ENCODE measurements at places on chromosomes 7 and 10.

DNA sequence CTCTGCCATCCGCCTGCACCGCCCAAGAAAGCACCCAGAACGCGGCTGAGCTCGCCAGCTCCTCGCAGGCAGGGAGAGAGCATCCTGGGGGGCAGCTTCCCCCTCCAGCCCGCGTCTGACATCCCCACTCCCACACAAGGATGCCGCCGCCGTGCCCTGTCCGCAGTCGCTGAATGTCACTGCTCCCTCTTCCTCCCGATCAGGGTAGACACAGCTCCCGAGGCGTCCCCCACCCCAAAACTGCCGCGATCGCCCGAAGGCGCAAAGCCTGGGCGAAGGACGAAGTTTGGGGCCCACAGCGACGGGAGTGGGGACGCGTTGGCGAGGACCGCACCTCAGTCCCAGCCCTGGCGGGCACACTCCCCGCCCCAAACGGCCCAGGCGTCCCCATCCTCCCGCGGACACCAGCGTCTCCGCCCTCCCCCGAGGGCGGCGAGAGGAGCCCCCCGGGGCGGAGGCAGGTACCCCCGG lies 1.5 kb upstream of the KAT6B start:
- peak; percentile 46 for DNase-seq

GRCh38 chr7:113159746-113160339 lies 41.5 kb upstream of the SMIM30 start:
- DNase-seq: no peak

GRCh38 chr7:35894721-35895120 lies 93.9 kb downstream of the SEPTIN7 start:
- DNase-seq: no peak

- no peak for DNase-seq
Measured at GRCh38 chr7:70303780-70304179, 705.5 kb downstream of the AUTS2 start.

GRCh38 chr7:87517136-87517815 lies 41.8 kb upstream of the ABCB4 start:
- no peak for DNase-seq

DNA sequence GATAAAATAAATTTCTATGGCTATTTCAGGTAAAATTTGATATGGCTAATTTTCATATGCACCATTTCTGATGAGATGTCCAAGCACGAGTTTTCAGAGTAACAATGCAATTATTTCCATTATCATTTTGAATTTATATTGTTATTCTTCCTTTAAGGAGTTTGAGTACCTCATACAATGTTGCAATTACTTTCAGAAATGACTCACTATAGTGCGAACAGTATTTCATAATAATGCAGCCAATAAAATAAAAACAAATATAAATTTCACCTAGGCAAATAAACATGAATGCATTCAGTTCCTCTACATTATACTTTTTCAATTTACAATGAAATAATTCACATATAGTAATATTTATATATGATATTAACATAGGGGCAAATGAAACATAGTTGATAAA lies 78.8 kb upstream of the LRRN3 start:
- no peak for DNase-seq

DNA sequence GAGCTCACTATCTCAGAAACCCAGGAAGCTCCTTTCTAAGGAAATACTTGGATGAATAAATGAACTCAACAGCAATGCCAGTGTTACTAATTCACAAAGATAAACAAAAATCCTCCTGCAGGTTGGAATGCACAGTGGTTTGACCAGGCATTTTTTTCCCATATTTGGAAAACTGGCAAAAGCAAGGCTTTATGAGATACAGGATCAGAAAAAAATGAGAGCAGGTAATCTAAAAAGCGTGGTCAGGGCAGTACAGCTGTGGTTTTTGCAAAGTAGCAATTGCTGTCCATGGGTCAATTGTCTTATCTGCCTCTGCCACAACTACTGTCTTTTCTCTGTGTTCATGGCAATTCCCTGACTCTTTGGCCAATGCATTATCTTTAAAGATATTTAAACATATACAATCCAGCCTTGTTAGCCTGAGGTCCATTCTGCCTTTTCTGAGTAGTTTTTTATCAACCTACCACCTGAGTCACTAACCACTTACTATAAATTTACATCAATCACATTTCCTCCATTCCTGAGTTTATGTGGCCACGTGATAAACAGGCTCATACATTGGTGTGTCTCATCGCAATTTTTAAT lies 564.5 kb upstream of the IGFBP3 start:
- DNase-seq: no peak

- DNase-seq: no peak
Measured at GRCh38 chr10:13858709-13859108, 271.9 kb downstream of the PRPF18 start.

DNA sequence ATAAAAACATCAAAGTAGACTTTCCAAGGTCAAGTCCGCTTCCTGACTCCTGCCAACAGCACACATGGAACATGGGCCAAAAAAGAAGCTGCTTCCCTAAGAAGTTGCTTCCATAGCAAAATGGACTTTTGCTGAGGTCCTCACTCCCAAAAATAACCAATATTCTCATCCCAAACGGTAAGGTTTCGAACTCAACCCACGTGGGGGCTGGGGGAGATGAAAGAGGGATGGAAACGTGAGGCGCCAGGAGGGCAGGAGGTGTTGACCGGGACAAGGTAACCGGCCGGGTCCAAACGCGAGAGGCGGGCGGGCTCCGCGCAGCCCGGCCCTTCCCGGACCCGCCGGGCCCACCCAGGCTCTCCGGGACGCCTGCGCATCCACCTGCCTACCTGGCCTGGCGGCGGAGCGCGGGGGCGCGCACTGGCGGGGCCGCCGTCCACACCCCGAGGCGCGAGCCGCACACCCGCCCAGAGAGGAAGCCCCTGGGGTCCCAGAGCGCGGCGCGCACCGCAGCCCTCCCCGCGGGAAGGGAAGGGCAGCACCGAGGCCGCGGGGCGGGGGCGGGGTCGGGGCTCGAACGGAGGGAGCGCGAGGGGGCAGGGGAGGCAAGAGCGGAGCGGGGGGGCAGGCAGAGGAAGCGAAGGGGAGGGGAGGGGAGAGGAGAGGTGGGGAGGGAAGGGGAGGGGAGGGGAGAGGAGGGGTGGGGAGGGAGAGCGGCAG lies 742 bp downstream of the LMBR1 start:
- DNase-seq: peak; percentile 61

- no peak for DNase-seq
Measured at GRCh38 chr10:122544493-122544892, 16.1 kb upstream of the DMBT1 start.

DNA sequence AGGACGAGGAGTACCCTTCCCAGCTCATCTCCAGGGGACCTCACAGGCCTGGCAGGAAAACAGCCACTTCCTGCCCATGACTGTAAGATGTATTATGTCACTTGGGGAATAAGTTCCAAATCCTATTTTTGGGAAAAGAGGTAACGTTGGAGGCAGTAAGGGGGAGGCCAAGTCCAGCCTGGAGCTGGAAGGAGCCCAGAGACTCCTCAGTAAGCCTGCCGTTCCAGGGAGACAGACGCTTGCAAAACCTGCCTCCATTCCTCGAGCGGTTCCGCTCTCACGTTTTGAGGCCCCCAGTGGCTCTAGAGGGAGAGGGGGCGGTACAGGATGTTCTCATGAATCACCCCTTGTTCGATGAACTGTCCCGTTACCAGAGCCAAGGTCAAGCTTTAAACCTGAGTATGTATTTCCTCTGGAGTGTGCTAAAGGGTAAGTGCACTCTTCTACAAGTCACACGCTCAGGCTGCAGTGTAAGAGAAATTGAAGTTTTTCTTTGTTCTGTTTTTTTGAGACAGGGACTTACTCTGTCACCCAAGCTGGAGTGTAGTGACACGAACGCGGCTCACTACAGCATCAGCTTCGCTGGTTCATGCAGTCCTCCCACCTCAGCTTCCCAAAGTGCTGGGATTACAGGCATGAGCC lies 45.5 kb upstream of the CYTH3 start:
- no peak for DNase-seq

GRCh38 chr7:106465704-106466468 lies 181.1 kb upstream of the NAMPT start:
- DNase-seq: no peak
